Activated CD8-positive, alpha-beta memory T cell treated with anti-CD3 and anti-CD28 coated beads for 48 hours (primary cell): ENCODE measurements at places on chromosomes 4 and X.

GRCh38 chr4:4502694-4503311 is 39.0 kb downstream of the STX18 start:
- DNase-seq: no peak

DNA sequence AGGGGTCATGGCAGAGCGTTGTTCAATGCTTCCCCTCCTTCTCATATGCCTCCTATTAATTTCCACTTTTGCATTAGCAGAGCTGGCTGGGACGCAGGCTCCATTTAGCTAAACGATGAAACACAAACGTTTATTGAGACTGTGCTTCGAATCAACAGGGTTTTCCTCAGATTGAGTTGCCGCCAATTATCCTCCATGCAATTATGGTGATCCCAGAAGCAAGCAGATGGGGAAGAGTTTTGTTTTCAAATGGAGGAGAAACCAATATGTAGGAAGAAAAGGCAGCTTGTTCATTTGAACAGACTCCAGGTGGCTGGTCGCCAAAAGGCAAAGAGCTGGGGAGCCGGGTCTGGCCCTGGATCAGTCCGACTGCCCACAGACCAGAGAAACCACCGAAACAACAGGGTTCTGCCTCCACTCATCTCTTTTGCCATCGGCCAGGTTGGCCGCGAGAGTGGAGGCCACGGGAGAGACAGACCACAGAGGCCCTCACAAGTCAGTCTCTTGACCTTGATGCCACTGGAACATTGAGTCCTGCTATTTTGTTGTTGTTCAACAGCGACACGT is 184.8 kb downstream of the GBA3 start:
- DNase-seq: no peak

GRCh38 chr4:75848891-75849290 is 53.4 kb downstream of the PPEF2 start:
- DNase-seq: no peak

GRCh38 chrX:129813662-129814368 is 29.9 kb downstream of the ZDHHC9 start:
- DNase-seq: no peak

- no peak for DNase-seq
These were observed 28.4 kb downstream of the CD99L2 start for GRCh38 chrX:150870029-150870428.

DNA sequence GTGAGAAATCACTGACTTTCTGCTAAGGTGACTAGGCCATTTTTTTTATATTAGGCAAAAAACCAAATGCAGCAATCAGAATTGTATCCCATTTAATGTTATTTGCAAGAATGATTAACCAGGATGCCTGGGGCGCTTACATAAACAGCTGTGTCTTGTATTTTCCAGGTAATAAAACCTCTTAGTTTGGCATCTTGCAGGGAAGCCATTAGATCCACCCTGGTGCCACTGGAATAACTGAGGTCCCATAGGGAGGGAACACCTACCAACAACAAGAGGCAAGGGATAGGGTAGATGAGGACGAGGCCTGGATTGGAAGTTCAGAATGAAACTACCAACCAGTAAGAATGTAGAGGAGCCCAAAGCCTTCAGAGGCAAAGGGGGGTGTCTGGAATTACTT is 288.3 kb downstream of the ARHGAP24 start:
- no peak for DNase-seq

- DNase-seq: no peak
These were observed 18.4 kb downstream of the PPARGC1A start for GRCh38 chr4:23871426-23871825.

- DNase-seq: no peak
These were observed 7.5 kb downstream of the SEPTIN6 start for GRCh38 chrX:119685225-119686066.

GRCh38 chrX:118901991-118902390 is 72.4 kb upstream of the LONRF3 start:
- DNase-seq: no peak

- no peak for DNase-seq
These were observed 16.7 kb upstream of the SOD3 start for GRCh38 chr4:24778464-24779225.

- no peak for DNase-seq
These were observed 222.4 kb downstream of the SHROOM3 start for GRCh38 chr4:76657443-76657842.

DNA sequence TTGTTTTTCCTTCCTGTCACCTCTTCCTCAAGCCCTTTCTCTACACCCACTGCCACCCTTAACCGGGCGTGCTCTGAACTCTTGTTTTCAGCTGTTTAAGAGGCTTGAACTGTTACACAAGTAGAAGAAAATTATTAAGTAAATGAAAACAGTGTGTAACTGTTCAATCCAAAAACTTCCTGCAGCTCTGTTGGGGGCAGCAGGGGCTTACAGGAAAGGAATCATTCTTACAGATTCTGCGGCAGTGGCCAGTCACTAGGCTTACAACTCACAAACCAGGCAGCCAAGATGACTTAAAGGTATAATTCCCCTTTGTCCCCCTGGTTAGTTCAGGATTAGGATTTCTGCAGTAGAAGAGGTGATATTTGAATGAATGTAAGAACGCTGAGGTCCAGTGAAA is 70.2 kb upstream of the ETNPPL start:
- DNase-seq: no peak

GRCh38 chr4:24742773-24743172 is 52.6 kb upstream of the SOD3 start:
- no peak for DNase-seq

GRCh38 chr4:113684534-113685091 is 76.9 kb downstream of the CAMK2D start:
- no peak for DNase-seq

GRCh38 chrX:107440187-107440586 is 9.3 kb upstream of the FRMPD3 start:
- no peak for DNase-seq

- no peak for DNase-seq
These were observed 586.9 kb downstream of the TMA16 start for GRCh38 chr4:164081371-164081770.

- no peak for DNase-seq
These were observed 14.7 kb downstream of the GAK start for GRCh38 chr4:917466-917865.

- no peak for DNase-seq
These were observed 153.1 kb downstream of the AFAP1 start for GRCh38 chr4:7786517-7786916.

DNA sequence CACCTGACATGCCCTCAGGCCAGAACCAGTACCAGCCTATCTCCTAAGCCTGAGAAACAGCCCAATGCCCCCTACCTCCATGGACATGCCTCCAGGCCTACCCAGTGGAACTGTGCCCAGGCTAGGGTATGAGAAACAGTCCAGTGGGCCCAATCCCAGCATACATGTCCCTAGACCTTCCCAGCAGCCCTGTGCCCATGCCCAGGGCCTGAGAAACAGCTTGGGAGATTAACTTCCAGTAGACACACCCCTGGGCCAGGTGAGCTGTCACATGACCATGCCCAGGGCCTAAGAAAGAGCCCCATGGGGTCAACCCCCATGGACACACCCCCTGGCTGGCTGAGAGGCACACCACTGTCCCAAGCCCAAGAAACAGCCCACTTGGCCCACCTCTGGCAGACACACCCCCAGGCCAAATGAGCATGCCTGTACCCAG is 78.8 kb downstream of the CBR4 start:
- no peak for DNase-seq

- no peak for DNase-seq
These were observed 2.1 kb downstream of the HMGB2 start for GRCh38 chr4:173332021-173332487.

GRCh38 chr4:68445111-68445510 is 2.2 kb upstream of the TMPRSS11E start:
- no peak for DNase-seq

- DNase-seq: no peak
These were observed 219.6 kb downstream of the GRXCR1 start for GRCh38 chr4:43112139-43112538.

- no peak for DNase-seq
These were observed 54.4 kb downstream of the MRPL1 start for GRCh38 chr4:77917075-77917474.

DNA sequence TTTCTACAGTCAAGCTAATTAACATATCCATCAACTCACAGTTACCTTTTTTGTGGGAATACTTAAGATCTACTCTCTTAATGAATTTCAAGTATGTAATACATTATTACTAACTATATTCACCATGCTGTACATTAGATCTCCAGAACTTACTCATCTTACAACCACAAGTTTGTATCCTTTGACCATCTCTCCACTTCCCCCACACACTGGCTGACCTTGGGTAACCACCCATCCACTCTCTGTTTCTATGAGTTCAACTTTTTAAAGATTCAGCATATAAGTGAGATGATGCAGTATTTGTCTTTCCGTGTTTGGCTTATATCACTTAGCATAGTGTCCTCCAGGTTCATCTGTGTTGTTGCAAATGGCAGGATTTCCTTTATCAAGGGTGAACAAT is 30.5 kb upstream of the MAGED1 start:
- DNase-seq: no peak

DNA sequence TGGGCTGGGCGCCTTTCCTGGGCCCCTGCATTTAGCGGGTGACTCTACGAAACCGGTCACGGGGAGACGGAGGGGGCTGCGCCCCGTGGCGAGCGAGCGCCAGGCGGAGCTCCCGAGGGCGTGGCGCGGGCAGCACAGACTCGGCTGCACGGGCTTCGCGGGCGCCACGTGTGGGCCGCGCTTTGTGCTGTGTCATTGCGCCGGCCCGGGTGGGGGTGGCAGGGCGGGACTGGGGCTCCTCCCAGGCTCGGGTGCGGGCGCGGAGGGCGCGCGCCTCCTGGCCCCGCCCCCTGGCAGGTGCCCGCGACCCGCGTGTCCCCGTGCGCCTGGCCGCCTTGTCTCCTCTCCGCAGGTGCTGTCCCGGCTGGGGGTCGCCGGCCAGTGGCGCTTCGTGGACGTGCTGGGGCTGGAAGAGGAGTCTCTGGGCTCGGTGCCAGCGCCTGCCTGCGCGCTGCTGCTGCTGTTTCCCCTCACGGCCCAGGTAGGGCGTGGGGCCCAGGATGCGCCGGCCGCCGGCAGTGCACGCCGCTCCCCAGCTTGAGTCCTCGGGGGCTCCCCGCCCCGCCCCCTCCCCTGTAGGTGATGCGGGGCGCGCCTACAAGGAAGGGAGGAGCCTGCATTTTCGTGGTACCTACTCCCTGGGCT is 651 bp downstream of the UCHL1 start:
- DNase-seq: peak; percentile 2

GRCh38 chr4:188295899-188296298 is 156.7 kb downstream of the TRIML1 start:
- DNase-seq: no peak
